Activated naive CD4-positive, alpha-beta T cell (primary cell): ENCODE measurements at places on chromosomes 6 and 20.

- no peak for DNase-seq
Observed at GRCh38 chr20:40279390-40279789, 409.6 kb downstream of the MAFB start.

DNA sequence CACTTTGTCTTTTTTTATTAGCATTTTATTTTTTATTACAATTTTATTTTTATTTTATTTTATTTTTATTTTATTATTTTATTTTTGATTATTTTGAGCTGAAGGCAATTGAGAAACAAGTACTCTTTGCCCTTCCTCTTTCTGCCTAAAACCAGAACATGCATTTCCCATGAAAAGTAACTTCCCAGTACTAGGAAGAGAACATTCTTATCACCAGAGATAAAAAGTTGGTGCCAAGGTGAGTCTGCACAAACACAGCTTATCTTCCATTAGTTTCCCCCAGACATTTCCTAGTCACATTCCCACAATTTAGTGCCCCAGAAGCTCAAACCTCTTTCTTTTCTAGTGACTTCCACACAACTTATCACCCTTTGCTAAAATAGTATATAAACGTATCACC is 84.8 kb downstream of the CD24 start:
- DNase-seq: no peak

DNA sequence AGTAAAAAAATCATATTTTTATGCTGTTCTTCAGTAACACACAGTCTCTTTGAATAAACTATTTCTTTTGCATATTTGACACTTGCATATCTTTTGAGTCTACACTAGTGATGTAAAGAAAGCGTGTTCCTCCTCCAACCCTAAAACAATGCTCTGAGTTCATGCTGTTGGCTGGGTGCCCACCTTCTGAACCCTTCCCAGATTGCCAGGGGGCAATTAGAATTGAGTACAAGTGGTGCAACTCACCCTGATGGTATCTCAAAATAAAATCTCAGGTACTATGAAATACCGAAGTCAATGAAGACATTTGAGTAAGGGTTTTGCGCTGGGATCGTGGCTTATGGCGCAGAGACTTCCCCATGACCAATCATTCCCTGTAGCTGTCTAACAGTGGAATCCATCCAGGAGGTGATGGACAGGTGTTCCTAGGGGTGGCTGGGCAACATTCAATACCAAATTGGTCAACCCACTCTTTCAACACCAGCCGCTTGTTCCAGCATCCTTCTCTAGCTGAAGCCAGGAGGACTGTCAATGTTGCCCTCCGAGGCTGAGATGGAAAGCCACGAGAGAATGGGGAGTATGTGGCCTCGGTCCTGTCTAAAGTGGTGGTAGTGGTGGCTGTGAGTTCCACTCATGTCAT is 94.4 kb upstream of the ZNFX1 start:
- no peak for DNase-seq

- no peak for DNase-seq
Observed at GRCh38 chr6:154210678-154211077, 145.9 kb downstream of the IPCEF1 start.

GRCh38 chr6:10451394-10451793 is 36.5 kb upstream of the TFAP2A start:
- no peak for DNase-seq

GRCh38 chr20:37384683-37385174 is 38.8 kb downstream of the SRC start:
- DNase-seq: peak; percentile 68

- no peak for DNase-seq
Observed at GRCh38 chr6:140940251-140940925, 1192.3 kb upstream of the GJE1 start.

DNA sequence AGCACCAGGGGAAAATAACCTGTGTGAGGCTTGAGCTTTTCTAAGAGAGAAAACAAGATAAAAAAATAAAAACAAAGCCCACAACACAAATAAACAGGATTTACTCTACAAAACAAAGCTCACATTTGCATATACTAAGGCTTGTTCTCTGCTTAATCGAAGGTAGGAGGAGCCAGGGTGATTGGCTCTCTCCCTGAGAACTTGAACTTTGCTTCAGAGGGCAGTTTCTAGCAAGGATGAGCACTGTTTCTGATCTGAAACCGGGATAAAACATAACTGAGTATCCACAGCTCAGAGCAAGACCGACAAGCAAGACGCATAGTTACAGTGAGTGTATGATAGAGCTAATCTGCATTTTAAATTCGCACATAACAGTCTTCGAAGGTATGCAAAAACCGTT is 200.6 kb downstream of the PRKN start:
- DNase-seq: no peak

- DNase-seq: no peak
Observed at GRCh38 chr20:45088247-45088646, 12.7 kb downstream of the KCNS1 start.

DNA sequence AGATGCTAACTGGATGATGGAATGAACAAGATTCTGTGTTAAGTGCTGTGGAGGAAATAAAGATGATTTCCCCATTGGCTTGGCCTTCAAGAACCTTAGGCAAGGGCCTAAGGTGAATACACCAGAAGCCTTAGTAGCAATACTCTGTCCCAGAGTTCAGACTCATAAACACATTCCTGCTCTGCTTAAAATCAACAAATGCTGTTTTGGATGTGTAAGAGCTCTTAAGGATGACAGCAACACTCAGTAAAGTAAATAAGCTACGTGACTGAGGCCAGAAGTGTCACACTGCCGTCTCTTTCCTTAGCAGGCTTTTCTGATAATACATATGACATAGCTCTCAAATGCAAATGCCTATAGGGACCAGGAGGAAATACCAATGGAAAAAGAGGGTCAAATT is 90.6 kb downstream of the EYA2 start:
- no peak for DNase-seq

DNA sequence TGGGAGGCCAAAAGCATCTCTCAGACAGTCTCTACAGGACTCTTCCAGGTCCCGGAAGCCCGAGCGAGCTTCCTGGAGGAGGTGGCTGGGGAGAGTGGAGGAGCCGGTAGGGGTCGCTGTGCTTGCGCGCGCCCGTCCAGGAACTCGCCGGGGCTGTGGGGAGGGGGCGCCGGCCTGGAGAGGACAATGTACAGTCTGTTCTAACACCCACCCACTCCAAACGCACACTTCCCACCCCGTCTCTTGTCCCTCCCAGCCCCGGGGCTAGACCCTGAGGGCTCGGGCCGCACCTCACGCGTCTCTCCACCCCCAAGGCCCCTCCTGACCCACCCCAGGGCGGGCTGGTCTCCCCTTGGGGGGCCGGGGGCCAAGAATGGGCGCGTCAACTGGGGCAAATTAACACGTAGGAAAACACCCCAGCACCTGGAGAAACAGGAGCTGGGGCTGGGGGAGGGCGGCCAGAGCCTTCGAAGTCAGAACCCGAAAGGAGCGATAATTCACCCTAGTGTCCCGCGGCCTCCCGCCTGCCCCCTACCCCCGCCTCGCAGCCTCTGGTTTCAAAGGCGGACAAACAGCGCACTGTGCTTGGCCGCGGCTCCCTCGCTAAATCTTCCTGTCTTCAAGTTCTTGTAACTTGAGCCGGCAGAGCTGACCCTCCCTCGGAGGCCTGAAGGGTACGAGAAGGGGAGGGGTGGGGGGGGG is 103.2 kb upstream of the FOXP4 start:
- DNase-seq: no peak

GRCh38 chr6:26161322-26161721 is 74.1 kb downstream of the HFE start:
- DNase-seq: no peak

DNA sequence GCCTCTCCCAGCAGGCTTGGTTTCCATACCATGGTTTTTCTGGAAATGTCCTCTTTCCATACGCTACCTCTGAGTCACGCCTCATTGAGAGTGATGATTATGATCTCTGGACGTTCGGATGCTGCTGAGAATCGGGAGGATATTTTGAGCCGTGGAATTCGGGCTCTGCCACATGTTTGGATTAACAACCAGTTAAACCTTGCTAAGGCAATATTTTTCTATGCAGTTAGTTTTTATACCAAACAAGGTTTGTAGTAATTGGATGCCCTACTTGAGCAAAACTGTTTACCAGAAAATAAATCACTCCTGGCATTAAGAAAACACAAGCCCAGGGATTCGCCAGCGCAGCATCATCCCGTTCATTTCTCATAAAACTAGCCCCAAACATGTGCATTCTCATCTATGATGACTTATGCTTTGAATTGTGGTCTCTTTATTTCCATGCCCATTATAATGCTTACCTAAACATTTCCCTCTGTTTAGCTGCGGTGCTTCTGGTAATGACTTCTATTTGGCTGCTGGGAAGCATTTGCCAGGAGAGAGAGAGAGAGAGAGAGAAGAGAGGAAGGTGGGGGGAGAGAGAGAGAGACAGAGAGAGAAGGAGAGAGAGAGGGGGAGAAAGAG is 198.9 kb downstream of the CLIC5 start:
- no peak for DNase-seq
